Mesothelial cell of epicardium (in vitro differentiated cells): ENCODE measurements at places on chromosomes 11 and 22. TPM values are rescaled to one million over a fixed set of nuclear protein-coding genes. Genes with fewer than 3 reads are reported as not detected.

The USH1C gene
- 0.29 to 0.88 TPM (median 0.54 TPM) in 3 replicates for total RNA-seq

- no peak overlapping the region for H3K4me3 ChIP-seq
- no peaks in the 10 kb centered on the region for H3K36me3 ChIP-seq
- no peak for DNase-seq
Measured at GRCh38 chr11:79366218-79366617, 74.6 kb downstream of the TENM4 start.

- no peaks in the 10 kb centered on the region for H3K4me1 ChIP-seq
- DNase-seq, result no peak
- peaks cover 12% of the 10 kb centered on the region for H3K36me3 ChIP-seq
- no peak overlapping the region for H3K27ac ChIP-seq
- no peak overlapping the region for H3K4me3 ChIP-seq
- H3K27me3 ChIP-seq, result no peaks in the 10 kb centered on the region
Measured at GRCh38 chr11:31414338-31414737, 44.7 kb downstream of the DNAJC24 start.

DNA sequence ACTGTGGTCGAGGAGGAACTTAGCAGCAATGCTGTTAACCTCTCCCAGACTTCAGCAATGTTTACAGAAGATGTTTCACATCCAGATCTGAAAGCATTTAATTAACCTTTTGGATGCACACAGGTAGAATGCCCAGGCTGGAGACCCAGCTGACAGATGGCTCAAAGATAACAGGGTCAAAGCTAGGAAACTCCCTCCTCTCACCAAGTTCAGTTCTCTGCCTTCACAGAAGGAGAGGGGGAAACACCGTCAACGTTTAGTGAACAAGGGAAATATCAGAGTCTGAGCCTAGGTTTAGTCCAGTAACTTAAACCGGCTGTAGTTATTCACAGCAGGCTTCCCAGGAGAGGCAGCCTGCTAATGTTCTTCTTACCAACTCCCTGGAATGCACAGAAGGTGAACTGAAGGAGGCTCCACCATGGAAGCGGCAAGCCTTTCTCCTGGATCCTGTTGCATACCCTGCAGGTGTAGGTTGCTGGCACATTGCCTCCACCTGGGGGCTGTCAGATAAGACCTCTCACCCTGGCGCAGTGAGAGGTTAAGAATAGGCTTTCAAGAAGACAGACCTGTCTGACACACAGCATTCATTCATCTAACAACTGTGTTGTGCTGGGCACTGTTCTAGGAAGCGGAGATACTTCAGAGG, 23.5 kb upstream of the ANKK1 start:
- H3K4me1 ChIP-seq, result peaks cover 3% of the 10 kb centered on the region
- no peak overlapping the region for H3K27ac ChIP-seq
- peaks cover 56% of the 10 kb centered on the region for H3K36me3 ChIP-seq
- H3K27me3 ChIP-seq, result no peaks in the 10 kb centered on the region
- no peak for DNase-seq

- no peak overlapping the region for H3K27ac ChIP-seq
- no peak for DNase-seq
- H3K36me3 ChIP-seq, result peaks cover 4% of the 10 kb centered on the region
- no peak overlapping the region for H3K4me3 ChIP-seq
Measured at GRCh38 chr11:117830072-117830471, 5.5 kb upstream of the FXYD2 start.

GRCh38 chr11:133388975-133389568, 143.2 kb downstream of the OPCML start:
- peaks cover 22% of the 10 kb centered on the region for H3K27me3 ChIP-seq
- H3K4me1 ChIP-seq, result peaks cover 4% of the 10 kb centered on the region
- no peak overlapping the region for H3K27ac ChIP-seq
- DNase-seq, result no peak

DNA sequence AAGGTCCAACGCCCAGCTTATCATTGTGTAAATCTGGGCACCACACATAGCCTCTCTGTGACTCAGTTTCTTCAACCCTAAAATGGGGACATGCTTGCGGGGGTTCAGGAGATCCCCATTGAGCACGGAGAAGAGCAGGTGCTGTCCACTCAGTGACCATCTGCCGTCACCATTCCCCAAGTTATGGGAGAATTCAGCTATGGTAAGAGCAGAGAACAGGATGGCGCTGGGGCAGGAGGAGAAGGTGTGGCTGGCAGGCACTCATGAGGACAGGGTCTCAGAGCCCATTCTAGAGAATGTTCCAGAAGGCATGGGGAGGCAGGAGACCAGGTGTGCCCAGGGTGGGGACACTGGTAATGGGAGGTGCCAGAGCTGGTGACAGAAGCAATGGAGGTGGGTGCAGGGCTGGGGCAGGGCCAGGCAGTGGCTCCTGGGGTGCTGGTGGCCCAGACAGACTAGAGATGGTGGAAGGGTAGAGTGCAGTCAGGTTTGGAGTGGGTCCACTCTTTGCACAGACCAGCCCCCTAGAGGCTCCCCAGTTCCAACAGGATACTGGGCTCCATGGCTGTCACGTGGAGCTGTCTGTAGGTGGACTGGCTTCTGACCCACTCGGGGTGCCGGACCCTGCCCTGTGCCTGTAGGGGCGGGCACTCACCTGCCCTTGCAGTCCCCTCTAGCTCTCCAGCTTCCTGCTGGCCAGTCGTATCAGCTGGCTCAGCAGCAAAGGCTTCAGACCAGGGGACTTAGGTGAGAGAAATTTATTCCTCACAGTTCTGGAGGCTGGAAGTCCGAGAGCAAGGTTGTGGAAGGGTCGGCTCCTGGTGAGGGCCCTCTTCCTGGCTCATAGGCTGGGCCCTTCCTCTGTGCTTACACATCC, 84.7 kb downstream of the CDKN1C start:
- H3K27me3 ChIP-seq, result no peaks in the 10 kb centered on the region
- no peak overlapping the region for H3K27ac ChIP-seq
- no peaks in the 10 kb centered on the region for H3K36me3 ChIP-seq
- no peak overlapping the region for H3K4me3 ChIP-seq

The OR2AG1 gene
- not detected in 3 replicates for total RNA-seq

DNA sequence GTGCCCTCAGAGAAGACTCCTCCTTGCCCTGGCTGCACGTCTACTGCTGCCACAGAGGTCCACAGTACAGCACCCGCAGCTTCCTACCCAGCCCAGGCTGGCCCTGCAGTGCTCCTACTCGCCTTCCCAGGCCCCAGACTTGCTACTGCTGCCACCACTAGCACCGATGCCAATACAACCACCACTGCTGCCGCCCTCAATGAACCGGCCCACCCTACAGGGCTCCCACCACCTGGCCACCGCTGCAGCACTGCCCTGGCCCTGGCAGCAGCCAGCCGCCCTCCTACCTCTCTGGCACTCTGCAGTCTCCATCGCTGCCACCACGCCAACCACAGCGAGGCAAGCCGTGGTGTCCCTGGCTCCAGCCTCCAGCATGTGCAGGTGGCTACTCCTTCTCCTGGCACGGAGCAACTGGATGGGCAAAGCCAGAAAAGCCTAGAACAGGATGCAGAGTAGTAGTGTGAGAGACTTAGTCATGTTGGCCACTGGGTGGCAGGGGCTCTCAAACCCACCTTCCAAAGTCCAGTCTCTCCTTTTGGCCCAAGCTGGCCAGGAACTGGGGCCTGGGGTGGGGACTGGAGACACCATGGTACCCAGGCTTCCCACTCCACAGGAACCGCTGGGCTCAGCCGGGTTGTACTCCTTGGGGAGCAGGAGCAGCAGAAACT, 39.4 kb downstream of the C22orf42 start:
- no peak for DNase-seq
- H3K27me3 ChIP-seq, result peaks cover 49% of the 10 kb centered on the region
- H3K36me3 ChIP-seq, result no peaks in the 10 kb centered on the region
- H3K4me3 ChIP-seq, result no peak overlapping the region

DNA sequence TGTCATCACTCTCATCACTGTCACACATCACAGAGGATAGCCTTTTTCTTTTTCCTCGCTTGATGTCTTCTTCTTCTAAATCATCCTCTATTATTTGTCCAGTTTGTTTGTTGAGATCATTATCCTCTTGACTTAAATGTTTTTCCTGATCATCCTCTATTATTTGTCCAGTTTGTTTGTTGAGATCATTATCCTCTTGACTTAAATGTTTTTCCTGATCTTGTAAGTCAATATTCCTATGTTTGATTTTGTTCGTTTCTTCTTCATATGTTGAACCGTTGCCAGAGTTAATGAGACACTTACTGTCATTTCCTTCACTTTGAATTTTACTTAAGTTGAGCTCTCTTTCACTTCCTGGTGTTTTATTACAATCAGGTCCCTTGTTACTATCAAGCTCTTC, 5.6 kb downstream of the CCDC82 start:
- peaks cover 15% of the 10 kb centered on the region for H3K36me3 ChIP-seq
- H3K27ac ChIP-seq, result no peak overlapping the region
- no peak for DNase-seq
- peaks cover 19% of the 10 kb centered on the region for H3K4me1 ChIP-seq

The C22orf42 gene
- not detected in 3 replicates for total RNA-seq

The GAL3ST1 gene
- 0.36 to 0.81 TPM (median 0.40 TPM) in 3 replicates for total RNA-seq

DNA sequence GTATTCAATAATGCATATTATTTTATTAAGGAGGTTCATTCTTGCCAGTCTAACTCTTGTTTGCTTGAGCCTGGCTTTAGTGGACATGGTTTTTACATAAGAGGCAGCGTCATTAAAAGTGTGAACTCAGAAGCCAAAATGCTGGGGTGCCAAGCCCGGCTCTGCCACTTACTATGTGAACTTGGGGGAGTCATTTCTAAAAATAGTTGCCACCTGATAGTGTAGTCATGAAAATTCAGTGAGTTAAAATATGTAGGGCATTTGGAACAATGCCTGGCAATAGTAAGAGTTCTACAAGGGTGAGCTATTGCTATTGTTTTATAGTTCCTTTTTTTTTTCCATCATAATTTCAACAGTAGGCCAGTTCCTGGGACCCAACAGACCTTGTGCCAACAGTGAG, 49.9 kb downstream of the TENM4 start:
- H3K36me3 ChIP-seq, result peaks cover 4% of the 10 kb centered on the region
- peaks cover 20% of the 10 kb centered on the region for H3K4me1 ChIP-seq
- H3K4me3 ChIP-seq, result no peak overlapping the region
- DNase-seq, result no peak
